Liver (tissue), 10 donors: ENCODE measurements at places on chromosomes 2 and 18.

DNA sequence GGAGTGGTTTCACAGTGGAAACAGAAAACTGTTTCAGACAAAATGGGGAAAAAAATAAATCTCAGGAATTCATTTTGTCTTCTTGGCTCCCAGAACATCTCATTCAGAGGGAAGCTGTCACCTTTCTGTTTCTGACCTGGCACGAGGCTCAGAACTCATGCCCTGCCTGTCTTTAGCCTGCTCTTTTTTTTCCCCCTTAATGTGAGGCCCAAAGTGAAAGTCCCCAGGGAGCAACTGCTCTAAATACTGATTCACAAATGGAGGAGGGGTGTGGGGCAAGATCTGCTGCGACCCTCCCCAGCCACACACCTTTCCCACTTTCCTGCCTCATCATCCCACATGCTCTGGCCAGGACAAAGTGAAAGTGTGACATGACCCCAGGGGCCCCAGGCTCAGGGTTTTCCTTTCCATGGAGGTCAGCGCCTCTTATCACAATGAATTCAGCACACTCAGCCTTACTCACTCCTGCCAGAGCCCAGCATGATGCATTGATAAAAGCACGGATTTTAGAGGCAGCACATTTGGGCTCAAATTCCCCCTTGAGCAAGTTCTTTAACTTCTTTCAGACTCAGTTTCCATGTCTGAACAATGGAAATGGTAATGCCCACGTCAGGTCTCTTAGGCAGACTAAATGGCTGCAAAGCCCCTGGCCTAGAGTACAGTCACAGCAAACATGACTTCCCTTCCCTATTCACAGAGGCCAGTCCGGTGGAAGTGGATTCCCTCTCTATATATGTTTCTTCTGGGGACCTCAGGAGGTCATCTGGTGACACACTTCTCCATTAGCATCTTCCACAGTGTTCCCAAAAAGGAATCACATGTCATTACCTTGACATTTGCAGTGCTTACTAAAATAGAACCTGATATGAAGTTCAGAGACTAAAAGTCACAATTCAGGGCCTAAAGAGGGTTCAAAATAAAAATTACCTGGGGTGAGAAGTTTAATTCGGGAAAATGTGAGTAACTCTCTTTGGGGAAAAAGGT lies 55.3 kb upstream of the TMEM163 start:
- no peak for DNase-seq

GRCh38 chr18:77763530-77764145 lies 514.0 kb downstream of the GALR1 start:
- DNase-seq: no peak

DNA sequence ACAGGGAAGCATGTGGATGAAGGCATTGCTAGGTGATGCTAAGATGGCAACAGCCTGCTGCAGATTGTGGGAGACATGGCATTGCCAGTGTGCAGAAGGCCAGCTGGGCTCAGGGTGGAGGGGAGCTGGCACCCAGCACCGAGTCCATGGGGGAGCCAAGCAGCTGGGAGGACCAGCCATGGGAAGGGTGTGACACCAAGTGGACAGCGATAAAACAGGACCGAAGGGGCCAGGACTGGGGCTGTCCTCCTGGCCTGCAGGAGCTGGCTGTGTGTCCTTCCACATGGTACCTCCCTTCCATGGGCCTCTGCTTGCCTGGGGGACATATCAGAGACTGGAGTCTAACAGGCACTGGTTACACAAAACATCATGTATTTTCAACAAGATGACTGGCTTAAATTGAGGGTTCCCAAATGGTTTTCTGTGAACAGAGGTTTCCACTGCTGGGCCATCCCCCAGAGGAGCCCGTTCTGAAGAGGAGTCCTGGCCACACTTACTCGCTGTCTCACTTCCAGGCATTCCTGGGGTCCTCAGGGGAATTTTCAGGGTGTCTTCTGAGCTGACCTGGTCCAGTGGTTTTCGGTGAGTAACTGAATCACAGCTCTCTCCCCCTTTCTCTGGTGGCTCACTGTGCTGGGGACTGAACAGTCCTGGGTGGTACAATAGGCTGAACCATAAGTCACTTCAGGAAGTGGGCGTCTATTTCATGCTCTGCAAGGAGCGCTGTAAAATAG lies 60.4 kb upstream of the TNP1 start:
- DNase-seq: no peak

- no peak for DNase-seq
Observed at GRCh38 chr2:17251171-17251570, 267.1 kb downstream of the RAD51AP2 start.

DNA sequence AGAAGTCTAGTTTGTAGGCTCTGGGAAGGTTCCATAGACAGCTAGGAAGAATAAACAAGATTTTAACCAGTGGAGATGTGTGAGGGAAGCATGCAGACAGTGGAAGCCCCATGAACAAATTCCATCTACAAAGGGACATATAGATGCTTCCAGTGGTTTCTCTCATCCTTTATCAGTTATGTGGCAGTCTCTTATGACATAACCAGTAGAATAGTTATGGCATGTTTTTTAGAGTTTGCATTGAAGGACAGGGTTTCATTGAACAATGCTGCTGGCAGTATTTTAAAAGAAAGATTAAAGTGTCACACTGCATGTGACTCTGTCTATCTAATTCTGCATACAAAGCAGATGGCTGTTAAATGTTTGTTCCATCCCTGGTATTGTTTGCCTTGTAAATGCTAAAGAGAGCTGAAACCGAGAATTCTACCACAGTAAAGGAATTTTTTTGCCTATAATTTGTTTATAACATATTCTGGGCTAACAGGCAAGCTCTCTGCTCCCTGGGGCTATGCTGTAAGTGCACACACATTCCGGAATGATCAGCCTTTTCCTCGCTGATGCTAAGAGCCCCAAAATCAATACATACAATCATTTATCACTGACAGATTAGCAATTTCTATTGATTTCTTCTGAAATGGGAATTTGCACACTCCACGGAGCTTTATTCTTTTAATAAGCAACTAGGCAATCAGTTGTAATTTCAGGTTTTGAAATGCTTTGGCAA lies 76.8 kb upstream of the PELI1 start:
- DNase-seq: no peak

GRCh38 chr2:204892506-204893255 lies 347.4 kb downstream of the PARD3B start:
- DNase-seq: no peak

DNA sequence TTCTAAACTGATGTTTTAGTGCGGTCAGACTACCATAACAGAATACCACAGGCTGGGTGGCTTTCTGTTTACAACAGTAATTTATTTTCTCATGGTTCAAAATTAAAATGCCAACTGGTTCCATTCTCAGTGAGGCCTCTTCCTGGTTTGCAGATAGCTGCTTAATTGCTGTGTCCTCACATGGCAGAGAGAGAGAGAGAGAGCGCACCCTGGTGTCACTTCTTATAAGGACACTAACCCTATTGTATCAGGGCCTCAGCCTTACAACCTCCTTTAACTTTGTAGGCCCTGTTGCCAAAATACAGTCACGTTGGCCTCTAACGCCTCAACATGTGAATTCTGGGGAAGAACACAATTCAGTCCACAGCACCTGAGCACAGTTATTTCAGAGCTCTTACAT lies 37.5 kb upstream of the ZNF385B start:
- DNase-seq: peak; percentile 41

DNA sequence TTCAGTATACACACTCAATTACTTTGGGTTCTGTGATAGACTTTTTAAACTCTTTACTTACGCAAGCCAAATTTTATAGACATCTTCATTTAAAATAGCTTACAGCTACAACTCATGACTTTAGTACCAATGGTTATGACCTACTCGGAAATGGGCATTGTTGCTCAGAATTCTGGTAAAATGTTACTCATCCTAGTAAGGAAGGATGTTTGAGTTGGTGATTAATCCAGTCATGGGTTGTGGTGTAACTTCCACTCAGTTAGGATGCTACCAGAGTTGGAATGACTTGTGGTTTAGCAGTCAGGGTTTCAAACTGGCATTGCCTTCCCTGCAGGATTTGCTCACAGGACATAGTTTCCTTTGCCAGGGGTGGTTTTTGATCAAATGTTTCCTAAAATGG lies 7.4 kb upstream of the NPC1 start:
- no peak for DNase-seq

GRCh38 chr2:64268330-64269048 lies 124.3 kb upstream of the PELI1 start:
- DNase-seq: no peak

GRCh38 chr2:233672886-233673285 lies 1.2 kb downstream of the UGT1A9 start:
- DNase-seq: no peak

DNA sequence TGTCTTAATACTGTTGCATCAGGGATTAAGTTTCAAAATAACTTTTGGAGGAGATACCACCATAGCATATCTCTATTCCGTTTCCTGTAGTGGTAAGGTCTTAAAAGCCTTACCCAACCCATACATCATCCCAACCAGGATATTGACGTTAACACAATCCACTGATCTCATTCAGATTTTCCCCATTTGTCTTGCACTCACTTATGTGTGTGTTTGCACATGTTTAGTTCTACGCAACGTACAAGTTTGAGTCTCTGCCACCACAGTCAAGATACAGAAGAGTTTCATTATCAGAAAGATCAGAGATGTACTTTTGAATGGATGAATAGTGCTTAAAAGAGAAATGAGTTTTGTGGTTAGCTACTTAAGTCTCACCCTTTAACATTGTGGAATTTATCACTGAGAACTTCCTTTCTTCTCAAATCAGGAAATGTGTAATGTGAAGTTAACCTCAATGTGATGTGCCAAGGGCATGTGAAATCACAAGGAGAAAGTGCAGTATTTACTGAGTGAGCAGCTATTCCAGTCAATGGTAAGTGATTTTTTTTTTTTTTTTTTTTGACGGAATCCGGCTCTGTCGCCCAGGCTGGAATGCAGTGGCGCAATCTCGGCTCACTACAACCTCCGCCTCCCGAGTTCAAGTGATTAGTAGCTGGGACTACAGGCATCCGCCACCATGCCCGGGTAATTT lies 69.2 kb upstream of the EPHA4 start:
- DNase-seq: no peak
